ENCODE measurements at places on chromosomes 3 and 15. TPM values are rescaled to one million over a fixed set of nuclear protein-coding genes. Genes with fewer than 3 reads are reported as not detected.
A peak's percentile ranks its signal among the peaks of the same experiment; 100 is the strongest.

The ISG20 gene
- 209 TPM for total RNA-seq

DNA sequence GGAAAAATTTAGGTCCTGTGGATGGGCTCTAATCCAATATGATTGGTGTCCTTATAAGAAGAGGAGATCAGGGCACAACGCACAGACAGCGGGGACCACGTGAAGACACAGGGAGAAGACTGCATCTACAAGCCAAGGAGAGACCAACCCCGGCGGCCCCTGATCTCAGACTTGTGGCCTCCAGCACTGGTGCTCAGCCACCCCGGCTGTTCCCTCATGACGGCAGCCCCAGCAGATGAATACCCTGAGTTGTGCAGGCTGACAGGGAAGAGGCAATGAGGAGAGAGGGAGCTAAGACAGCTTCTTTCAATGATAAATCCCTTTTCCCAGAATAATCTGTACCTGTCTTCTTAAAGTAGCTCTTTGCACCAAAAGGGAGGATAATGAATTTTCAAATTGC, 33.3 kb upstream of the CGNL1 start:
- DNase-seq: no peak

DNA sequence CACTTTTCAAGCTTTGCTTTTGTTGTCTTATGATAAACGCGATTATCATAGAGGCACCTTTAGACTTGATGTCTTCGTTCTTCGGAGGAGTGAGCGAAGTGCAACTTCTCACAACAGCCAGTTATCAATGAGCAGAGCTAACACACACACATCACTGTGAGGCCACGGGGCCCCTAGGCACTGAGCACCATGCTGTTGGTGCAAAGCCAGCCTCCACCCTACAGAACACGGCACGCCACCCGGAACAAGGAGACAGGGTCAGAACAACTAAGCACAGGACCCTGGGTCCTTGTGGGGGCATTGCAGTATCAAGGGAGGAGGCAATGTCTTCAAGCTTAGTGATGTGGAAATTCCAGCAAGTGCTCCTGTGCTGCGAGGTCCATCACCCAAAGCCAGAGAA, 244.5 kb downstream of the OCA2 start:
- no peak for DNase-seq

GRCh38 chr15:34791701-34792100, 3.6 kb downstream of the ACTC1 start:
- DNase-seq: no peak

DNA sequence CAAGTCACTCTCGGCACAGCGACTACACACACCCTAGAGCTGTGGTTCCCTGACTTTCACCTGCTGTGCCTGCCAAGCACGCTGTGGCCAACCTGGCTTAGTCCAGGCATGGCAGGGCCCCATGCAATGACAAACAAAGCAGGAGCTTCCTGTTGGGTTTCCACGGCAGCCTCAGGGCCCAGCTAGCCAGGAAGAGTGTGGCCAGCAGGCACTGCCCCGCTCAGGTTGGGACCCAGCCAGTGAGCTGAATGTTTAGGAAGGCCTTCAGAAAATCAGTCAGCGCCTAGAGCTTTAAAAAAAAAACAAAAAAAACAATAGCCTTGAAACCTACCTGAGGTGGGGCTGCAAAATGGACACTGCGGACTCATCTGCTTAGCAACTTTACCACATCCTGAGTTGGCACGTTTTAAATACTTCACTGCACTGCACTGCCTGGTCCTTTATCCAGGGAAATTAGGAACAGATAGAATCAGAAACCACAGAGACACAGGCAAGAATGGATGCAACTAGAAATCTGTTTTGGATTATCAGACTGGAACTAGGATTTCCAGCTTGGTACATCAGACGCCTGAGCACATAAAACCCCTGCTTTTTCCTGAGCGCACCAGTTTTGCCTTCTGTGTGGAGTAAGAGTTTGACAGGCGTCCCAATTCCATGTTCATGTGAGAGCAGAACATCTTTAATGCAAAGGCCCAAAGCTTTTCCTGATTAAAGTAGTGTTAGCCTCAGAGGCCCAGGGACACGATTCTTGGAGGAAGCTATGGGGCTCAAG, 36.2 kb upstream of the LDHAL6B start:
- no peak for DNase-seq

DNA sequence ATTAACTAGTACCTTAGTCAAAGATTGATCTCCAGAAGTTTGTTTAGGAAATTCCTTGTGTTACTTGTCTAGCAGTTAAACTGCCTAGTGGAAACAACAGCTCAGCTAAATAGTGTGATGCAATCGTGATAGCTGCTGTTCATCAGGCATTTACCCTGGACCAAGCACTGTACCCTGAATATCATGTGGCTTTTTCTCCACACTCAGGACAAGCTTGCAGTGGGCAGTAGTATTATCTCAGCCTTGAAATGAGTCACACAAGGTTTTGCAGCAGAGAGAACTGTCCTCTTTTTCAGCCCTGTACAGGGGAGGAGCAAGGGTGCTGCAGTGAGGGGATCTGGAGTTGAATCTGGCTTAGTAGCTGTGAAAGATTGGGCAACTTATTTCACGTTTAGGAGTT, 208.4 kb downstream of the TP63 start:
- DNase-seq: no peak

The EFHB gene
- total RNA-seq: not detected

DNA sequence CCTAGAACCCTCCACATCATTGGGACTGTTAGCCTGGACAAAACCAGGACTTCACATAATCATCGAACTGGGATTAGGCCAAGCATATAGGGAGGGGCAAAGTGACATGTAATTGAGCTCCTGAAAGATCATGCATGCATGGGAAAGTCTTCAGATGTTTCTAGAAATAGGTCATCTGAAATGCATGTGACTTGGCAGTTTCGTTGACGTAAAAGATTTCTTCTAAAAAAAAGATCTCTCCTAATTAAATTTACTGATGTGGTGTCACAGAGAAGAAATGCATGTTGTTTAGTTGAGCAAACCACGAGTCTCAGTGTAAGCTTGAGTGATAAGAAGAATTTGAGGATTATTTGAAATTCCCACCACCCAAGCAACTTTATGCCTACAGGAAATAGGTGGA, 70.0 kb upstream of the LIMD1 start:
- DNase-seq: no peak

- no peak for DNase-seq
Observed at GRCh38 chr15:83092309-83092976, 15.0 kb upstream of the TM6SF1 start.

DNA sequence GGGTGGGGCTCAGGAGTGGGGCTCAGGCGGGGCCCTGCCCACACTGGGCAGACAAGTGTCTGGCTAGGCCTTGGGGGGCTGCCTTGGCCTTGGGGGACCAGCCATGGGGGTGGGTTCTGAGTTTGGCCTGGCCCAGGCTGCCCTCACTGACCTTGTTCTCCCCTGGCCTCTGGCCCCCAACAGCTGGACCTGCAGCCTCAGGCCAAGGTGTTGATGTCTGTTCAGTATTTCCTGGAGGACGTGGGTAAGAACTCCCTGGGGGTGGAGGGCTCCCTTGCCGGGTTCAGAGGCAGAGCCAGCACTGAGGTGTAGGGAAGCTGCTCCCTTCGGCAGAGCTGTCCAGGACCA, 20.0 kb downstream of the PRKCD start:
- no peak for DNase-seq

The CYP19A1 gene
- total RNA-seq: not detected

- DNase-seq: peak; percentile 56
Observed at GRCh38 chr15:78105476-78106241, 13.3 kb downstream of the SH2D7 start.

The PPP1R14D gene
- total RNA-seq: not detected

DNA sequence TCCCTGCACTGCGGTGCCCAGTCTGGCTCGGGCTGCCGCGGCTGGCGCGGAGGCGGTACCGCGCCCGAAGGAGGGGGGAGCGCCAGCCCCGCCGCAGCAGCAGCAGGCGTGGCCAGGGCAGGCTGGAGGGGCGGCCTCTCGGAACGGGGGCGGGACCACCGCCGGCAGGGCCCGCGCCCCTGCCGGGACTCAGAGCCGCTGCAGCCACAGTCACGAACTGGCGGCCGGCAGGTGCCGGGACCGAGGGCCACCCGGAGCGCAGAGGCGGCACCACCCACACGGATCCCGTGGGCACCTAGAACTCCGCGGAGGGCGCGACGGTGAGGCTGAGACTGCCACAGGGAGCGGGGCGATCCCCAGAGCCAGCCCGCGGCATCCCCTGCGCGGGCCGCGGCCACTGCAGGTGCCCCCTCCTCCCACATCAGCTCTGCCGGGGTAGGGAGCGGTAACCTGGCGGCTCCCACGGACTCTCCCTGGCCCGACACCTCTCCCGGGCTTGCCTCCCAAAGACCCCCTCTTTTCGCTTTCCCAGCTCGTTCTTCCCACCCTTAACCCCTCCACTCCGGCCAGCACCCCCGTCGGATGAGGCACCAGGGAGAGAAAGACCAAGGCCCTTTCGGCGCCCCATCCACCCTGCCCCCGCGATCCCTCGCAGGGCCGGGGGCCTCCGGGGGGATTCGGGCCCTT, at the start of gene VWA5B2:
TSS of gene VWA5B2 (plus strand) at position 192 of the 687 bp plus-strand sequence. CDS start 944 bp downstream, outside the sequence.
- peak; percentile 80 for DNase-seq

The RHOV gene
- not detected for total RNA-seq

- DNase-seq: no peak
Observed at GRCh38 chr3:124385996-124386395, 344.3 kb upstream of the UMPS start.

DNA sequence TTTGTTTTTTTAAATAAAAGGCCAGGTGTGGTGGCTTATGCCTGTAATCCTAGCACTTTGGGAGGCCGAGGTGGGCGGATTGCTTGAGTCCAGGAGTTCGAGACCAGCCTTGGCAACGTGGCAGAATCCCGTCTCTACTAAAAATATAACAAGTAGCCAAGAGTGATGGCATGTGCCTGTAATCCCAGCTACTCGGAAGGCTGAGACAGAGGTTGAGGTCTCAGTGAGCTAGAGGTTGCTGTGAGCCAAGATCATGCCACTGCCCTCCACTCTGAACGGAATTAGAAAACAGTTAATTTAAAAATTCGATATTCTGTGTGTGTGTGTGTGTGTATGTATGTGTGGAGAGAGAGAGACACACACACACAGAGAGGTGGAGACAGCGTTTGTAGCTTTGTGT, 58.8 kb downstream of the TCF12 start:
- no peak for DNase-seq

The PPP2R3A gene
- 0.17 TPM for total RNA-seq

DNA sequence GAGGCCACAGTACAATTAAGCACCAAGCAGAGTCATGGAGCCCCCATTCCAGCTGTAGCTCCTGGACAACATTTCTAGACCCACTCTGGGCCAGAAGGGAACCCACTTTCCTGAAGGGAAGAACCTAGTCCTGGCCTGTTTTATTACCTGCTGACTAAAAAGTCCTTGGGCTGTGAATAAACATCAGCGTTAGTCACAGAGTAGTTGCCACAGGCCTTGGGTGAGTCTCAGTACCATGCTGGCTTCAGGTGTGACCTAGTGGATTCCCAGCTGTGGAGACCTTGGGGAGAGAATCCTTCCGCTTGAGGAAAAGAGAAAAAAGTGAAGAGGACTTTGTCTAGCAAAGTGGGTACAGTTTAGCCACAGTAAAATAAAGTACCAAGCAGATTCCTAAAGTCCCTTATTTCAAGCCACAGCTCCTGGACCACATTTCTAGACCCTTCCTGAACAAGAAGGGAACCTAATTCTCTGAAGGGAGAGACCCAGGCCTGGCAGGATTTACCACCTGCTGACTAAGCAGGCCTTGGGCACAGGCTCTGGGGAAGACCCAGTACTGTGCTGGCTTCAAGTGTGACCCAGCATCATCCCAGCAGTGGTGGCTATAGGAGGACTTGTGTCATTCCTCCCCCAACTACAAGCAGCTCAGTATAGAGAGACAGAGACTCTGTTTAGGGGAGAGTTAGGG, 118.3 kb upstream of the KCNH8 start:
- no peak for DNase-seq

- DNase-seq: no peak
Observed at GRCh38 chr3:138782755-138783154, 52.0 kb downstream of the PIK3CB start.

The PGBD4 gene
- 4.5 TPM for total RNA-seq

DNA sequence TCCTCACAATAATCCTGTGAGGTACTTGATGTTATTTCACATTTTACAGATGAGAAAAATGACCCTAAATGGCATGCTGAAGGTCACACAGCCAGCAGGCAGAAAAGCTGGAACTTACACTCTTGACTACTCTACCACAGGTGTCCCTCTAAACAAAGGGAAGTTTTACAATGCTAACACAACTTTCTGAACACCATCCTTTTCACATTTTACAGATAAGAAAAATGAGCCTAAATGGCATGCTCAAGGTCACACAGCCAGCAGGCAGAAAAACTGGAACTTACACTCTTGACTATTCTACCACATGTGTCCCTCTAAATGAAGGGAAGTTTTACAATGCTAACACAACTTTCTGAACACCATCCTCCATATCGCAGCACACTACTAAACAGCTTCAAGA, 35.6 kb downstream of the TMCC1 start:
- no peak for DNase-seq

DNA sequence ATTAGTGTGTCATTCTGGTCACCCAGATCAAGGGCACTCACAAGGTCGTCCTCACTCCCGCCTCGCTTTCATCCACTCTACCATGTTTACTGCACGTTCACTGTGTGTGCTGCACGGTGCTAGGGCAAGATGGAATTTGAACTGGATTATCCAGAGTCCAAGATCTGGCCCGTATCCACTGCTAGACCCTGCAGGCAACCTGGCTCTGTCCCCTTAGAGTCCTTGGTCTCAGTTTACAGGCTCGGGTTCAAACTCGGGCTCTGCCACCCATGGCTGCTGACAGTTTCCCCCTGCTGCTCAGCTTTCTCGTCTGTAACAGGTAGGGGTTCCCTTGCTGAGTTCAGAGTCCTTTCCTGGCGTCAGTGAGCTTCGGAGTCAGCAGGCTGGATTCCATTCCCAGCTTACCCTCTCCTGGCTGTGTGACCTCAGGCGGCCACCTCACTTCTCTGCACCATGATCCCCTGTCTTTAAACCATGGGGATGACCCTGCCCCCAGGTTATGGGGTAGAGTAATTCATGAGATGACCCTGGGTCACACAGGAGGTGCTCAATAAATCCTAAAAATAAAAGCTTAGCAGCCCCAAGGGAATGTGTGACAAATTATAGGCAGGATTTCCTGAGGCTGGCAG, 79.6 kb upstream of the SLC6A6 start:
- no peak for DNase-seq

The EFCC1 gene
- 0.14 TPM for total RNA-seq

DNA sequence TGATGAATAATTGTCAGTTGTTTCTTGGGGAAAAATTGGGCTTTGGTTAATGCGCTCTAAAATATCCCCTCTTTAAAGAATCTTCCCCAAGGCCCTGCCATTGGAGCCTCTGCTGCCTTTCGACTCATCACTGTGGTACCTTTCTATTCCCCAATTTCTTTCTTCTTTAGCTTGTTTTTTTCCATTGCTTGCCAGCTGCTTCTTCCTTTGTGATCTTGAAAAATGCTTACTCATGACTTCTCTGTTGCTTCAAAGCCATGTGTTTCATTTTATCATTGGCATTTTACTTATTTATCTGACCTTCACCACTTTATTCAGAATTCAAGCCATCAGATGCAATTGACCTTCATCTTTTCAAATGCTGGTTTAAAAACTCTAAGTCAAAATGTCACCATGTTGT, 84.4 kb downstream of the SV2B start:
- DNase-seq: no peak

GRCh38 chr15:94858449-94858848, 627.1 kb downstream of the MCTP2 start:
- DNase-seq: no peak

Data from activated naive CD8-positive, alpha-beta T cell treated with anti-CD3 and anti-CD28 coated beads, Interleukin-2, amount 10 ng/mL, durations not matched to agents 7 days and 5 days (primary cell).